ENCODE measurements at places on chromosomes 16 and 17.

DNA sequence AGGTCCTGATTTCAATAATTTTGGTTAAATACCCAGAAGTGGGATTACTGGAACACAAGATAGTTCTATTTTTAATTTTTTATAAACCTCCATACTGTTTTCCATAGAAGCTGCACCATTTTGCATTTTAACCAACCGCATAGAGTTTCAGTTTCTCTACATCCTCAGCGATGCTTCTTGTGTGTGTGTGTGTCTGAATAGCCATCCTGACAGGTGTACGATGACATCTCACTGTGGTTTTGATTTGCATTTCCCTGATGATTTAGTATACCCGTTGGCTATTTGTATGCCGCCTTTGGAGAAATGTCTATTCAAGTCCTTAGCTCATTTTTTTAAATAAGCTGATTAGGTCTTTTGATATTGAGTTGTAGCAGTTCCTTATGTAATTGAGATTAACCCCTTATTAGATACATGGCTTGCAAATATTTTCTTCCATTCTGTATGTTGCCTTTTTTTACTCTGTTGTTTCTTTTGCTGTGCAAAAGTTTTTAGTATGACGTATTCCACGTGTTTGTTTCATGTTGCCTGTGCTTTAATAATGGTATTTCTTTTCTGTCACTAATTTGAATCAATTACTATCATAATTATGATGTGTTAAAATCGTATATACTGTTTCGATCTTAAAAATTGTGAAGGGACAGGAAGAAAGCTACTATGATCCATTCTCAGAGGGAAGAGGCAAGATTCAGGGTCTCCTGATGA is 227.2 kb upstream of the MON1B start:
- no peak for DNase-seq

DNA sequence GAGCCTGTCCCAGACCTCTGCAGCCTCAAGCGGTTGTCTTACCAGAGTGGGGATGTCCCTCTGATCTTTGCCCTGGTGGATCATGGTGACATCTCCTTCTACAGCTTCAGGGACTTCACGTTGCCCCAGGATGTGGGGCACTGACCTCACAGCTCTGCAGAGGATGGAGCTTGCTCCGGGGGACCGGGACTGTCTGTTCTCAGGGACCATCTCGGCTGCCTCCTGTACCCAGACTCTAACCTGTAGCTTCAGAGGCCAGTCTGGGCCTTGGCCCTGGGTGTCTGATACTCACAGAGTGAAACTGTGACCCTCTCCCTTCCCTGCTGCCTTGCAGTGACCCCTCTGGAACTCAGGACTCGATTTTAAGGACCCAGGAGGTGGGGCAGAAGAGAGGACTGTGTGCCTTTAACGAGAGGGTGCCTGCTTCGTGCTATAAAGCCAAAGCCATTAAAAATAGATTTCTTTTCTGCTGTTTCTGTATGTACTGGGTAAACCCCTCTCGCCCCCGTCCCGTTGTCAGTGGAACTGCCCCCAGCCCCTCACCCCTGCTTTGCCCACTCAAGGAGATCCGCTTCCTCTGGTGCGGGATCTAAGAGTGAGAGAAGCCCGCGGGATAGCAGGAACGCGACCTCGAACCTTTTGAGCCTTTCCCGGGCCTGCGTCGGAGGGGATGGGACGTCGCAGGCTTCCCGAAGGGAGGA is 1.1 kb upstream of the LLGL2 start:
- no peak for DNase-seq

DNA sequence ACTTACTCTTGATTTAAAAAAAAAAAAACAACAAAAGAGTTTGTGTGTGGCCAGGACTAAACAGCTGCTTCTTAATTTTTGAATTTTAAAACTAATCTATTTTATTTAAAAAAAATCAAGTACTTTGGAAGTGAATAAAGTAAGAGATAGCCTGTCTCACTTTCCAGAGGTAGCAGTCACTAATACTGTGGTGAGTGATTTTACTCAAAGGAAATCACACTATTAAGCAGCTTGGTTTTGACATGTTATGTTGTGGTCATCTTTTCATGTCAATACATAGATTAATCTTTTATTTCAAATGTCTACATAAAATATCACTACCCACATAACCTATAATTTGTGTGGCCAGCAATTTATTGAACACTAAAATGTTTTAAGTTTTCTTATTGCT is 102.2 kb upstream of the HLF start:
- no peak for DNase-seq

DNA sequence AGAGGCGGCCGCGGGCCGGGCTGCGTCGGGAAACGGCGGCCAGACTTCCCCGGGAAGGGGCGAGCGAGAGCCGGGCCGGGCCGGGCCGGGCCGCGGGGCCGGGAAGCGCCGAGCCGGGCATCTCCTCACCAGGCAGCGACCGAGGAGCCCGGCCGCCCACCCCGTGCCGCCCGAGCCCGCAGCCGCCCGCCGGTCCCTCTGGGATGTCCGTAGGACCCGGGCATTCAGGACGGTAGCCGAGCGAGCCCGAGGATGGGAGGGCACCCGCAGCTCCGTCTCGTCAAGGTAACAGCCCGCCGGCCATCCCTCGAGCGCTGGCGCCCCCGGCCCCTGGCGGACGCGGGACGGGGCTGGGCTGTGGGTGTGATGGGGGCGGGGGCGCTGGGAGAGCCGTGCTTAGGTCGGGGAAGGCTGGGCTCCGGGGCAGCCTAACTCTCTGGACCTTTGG is at the start of gene CRHR1:
CRHR1 (plus strand) TSS at position 28 of the 448 bp plus-strand sequence; CDS start at position 253, 225 bp downstream.
- DNase-seq = no peak
